SK-N-SH treated with all-trans-retinoic acid at 6 μM for 48 hours (cell line): ENCODE measurements at places on chromosomes 12 and 14.

DNA sequence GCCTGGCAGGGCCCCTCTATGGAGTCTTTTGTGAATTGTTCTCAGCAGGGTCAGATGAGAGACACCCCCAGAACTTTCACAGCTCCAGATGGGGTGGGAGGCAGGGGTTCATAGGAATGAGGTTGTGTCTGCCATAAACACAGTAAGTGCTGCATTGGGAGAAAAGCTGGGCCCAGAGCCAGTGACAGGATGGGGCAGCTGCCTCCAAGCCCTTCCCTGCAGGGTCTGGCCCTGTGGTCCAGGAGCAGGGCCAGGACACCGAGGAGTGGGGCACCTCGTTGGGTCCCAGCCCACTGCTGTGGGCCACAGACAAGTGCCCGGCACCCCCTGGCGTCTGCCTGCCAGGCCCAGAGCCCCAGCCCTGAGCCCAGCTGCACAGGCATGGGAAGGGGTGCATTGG is 13.3 kb downstream of the INF2 start:
- no peak for ATAC-seq

- peak; percentile 84 for ATAC-seq
These were observed 20.2 kb downstream of the KRT8 start for GRCh38 chr12:52884526-52885293.

DNA sequence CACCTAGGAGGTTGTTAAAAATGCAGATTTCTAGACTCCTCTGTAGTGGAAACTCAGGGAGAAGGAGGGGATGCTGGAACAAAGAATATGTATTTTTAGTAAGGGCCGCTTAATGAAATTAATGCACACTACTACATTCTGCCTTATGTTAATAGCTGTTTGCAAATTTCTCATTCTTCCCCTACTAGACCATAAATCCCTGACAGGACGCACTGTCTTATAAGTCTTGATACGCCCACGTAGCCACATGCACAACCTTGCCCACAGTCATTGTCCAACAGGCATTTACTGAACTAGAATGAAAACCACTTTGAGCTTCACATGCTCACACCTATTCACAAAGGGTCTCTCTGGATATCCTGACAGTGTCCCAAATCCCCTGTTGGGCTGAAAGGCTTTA is 10.5 kb downstream of the KRT2 start:
- no peak for ATAC-seq

DNA sequence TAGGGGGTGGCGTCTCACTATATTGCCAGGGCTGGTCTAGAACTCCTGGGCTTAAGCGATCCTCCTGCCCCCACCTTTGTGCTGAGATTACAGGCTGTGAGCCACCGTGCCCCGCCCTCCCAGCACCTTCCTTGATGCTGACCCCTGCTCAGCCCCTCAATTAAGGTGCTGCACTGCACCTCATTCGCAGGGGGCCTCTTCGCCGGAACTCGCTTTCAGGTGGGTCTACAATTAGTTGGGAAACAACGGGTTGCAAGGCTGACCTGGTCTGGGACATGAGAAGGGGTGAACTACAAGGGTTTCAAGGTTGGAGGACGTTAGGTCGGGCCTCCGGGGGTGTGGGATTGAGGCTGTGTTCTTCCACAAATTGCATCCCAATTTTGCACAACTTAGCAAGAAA is 1.2 kb upstream of the NOP2 start:
- ATAC-seq = no peak

GRCh38 chr12:46553266-46553665 is 180.7 kb upstream of the SLC38A2 start:
- ATAC-seq = no peak

DNA sequence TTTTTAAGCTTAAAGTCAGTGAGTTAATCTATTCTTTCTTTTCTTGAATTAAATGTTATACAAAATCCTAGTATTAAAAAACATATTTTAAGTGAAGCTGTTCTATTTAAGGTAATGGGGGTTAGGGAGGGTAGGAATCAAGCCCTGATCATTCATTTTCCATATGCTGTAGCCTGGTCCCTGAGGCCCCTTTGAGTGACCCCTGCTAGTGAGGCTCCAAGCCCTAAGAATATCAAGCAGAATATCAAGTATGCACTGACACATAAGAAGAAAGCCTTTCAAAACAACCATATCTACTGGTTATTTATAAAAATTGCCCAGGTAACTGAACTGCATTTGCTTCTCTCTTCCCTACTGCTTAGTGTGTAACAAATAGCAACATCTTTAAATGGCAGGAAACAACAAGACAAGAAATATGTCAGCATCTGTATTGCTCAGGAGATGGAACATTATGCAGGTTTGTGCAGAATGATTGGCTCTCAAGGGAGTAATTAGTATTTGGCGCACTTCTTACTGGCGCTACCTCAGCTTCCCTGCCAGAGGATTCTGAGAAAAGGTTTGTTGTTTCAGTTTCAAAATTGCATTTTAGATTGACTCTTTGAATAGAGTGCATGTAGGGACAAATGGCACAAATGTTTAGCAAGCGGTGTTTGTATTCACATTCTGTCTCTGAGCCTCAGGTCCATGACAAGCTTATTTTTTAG is 223.0 kb downstream of the DUSP6 start:
- no peak for ATAC-seq

DNA sequence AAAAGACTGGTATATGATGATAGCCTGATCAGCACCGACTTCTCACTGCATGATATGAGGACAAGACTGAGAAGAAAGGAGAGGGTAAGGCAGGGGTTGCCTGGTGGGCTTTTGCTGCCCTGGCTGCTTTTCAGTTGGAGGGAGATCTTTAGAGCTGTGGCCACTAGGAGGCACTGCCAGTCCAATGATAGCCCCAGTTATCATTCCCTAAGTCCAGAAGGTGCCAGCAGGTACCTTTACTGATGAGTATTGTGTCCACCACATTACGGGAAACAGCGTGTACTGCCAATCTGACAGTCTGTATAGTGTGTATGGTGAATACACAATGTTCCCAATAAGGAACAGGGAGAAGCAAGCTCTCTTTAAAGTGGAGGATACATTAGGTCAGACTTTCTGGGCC is 55.8 kb upstream of the CCDC175 start:
- peak; percentile 75 for ATAC-seq

DNA sequence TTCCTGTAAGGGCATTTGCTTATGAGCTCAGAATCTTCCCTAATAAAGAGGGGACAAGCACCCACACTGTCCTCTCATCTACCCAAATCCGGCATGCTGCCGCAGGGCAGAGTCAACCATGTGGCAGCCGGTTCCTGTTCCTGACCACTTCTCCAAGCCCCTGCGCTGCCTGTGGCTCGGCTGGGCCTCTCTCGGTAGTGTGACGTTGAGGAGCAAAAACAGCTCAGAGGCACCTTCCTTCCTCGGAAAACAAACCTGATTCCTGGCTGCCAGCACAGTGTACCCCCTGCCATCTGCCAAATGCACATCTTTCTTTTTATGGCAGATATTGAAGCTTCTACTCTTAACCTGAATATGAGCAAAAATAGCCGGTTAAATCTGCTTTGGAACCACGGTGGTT is 50.5 kb downstream of the CFAP251 start:
- ATAC-seq = no peak

DNA sequence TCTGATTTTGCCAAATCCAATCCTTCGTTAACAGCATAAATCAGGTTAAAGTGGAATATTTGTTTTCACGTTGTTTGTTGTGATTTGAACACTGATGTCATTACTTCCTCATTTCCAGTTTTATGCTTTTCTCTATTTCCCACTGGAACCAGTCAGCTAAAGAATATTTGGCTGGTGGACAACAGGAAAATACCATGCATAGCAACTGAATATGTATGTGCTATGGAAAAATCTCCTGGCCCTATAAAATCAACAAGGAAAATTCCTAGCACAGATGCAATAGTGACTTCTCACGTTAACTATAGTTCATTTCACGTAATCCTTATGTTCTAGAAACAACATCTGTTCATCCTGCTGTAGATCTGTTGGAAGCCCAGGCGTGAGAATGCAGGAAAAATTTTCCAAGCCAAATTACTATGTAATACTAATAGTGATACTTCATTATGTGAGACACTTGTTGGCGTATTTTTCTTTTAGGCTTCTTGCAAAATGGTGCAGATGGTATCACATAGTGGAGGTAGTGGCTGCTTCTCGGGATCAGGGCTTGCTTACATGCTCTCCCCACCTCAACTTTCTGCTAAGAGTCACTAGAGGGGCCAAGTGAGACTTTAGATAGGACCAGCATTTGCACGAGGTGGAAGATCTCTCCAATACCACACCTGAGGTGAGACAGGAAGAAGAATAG is 86.3 kb upstream of the USP44 start:
- no peak for ATAC-seq

DNA sequence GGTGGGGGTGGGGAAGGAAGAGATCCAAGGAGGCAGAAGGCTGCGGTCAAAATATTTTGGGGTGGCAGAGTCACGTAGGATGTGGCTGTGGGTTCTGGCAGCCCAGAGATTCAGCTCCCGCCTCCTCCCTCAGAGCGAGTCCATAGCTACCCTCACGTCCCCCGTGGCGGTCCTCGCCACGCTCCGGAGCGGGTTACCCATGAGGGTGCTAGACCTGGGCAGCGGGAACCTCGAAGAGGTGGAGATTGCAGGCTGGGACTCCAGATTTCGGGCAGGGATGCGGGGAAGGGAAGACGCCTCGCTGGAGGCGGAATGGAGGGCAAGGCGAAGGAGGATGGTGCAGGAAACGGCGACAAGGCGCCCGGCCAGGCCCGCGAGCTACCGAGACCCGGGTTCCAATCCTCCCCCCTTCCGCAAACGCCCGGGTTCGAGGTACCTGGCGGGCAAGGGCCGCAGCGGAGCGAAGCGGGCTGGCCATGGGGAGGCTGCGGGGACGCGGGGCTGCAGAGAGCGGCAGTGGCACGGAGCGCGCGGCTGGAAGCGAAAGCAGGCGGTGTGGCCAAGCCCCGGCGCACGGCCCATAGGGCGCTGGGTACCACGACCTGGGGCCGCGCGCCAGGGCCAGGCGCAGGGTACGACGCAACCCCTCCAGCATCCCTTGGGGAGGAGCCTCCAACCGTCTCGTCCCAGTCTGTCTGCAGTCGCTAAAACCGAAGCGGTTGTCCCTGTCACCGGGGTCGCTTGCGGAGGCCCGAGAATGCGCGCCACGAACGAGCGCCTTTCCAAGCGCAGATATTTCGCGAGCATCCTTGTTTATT is 46.2 kb downstream of the BCAT1 start:
- ATAC-seq = no peak

DNA sequence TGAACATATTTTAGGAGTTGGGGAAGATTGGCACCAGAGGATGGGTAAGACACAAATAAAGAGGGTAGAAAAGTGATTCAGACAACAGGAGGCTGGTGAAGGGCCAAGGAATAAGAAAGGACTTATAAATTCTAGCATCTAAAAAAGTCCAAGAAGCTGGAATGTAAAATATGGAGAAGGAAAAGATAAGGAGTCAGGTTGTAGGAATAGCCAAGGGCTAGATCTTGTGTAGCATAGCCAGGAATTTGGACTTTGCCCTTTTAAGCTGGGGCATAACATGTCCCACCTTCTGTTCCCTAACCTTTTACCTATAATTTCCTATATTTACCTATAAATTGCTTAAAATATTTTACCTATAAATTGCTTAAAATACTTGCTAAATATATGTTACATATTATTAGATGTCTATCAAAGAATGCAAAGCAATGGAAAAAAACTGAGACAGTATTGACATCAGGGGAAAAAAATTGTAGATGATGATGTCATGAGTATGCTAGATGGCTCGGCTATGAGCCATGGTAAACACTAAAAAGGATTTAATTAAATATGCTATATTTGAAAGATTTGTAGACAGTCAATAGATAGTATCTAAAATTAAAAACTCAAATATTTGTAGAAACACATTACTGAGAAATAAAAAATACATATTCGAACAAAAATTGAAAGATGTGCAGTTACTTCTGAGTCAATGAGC is 99.7 kb upstream of the PLEKHG7 start:
- ATAC-seq = peak; percentile 18; the same call in 1 of the 3 replicates

- ATAC-seq = no peak
These were observed 16.0 kb upstream of the FBLN5 start for GRCh38 chr14:91963465-91963864.
